ENCODE measurements at places on chromosomes 1 and 21.

DNA sequence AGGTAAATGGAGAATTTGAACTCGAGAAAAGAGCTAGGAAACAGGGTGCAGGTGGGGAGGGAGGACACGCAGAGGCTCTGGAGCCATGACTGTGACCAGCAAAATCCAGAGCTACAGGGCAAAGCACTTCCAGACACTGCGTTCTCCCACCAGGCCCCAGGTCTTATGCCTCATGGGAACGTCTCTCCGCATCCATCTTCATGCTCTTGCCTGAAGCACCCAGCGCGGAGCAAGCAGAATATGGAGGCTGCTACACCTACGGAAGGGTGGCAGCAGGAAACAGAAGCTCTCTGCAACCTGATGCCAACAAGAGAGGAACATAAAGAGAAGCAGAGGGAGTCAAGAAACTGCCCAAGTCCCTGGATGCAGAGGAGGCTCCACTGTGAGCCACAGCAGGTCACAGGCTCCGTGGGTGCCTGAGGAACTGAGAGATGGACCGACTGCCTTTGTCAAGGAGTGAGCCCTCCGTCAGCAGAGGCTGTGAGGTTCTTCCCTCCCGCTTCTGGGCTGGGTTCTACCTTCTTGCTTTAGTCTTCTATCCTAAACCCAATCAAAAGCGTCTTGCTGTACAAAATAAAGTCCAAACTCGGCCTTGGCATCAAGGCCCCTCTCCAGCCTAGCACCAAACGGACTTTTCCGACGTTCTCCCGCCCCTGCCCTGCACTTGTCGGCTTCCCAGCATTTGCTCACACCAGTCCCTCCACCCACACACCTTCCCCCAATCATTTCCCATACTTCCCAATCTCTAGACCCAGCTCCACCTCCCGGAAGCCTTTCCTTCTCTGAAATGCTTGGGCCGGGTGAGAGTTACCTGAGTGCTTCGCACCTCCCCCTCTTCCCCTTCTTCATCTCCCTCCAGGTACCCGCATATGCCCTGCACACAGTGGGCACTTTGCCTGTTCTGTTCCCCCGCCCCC lies 930 bp downstream of the DHCR24 start:
- DNase-seq, result no peak

- DNase-seq, result no peak
These were observed 370.7 kb upstream of the C1orf174 start for GRCh38 chr1:4270651-4271337.

DNA sequence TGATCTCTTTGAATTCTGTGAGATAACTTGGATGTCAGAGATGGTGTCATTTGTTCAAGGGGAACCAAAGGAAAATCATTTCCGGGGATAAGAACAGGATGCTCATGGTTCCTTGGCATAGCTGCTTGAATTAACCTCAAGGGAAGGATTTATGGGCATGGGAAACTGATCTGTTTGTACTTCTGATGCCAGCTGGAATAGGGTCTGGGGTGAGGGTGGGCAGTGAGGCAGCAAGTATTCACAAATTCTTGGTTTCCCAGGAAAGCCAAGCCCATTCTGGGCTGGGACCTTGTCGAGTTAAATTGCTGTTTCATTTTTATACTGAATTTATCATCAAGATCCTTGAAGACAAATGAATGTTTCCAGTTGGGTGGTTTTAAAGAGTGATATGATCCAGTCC lies 14.1 kb downstream of the INTS3 start:
- no peak for DNase-seq

- DNase-seq, result no peak
These were observed 48.2 kb downstream of the COQ8A start for GRCh38 chr1:226988334-226988666.

DNA sequence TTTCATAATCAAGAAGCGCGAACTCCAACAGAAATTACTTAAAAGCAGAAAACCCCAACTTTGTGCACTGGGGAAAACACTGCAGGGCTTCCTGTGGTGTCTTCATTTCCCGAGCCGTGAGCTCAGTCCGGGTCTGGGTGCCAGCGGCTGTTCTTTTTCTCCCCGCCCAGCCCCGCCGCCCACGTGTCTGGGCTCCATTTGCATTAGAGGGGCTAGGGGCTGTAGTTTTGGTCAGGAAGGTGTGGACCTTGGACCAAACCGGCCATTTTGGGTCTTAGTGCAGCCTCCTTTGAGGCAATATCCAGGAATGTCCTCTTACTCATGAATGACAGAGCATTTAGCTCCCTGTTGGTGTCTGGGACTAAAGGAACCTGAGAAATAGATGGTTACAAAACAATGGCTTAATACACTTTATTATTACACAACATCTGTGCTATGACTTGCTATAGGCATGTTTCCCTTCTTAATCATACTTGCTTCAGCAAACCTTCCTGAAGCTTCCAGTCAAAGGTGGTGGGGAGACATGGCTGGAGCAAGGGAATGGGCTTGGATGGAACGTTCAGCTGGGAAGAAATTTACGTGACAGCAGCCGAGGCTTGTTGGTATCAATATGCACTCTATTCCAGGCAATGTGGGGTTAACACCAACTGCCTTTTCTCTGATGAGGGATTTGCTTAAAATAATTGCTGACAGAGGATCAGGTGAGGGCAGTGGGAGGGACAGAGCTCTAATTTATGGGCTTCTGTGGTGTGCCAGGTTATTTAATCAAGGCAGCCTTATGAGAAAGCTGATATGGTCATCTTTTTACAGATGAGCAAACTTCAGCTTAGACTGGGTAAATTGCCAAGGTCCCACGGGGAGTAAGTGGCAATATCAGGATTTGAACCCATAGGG lies 1.1 kb downstream of the AGTRAP start:
- DNase-seq, result no peak

DNA sequence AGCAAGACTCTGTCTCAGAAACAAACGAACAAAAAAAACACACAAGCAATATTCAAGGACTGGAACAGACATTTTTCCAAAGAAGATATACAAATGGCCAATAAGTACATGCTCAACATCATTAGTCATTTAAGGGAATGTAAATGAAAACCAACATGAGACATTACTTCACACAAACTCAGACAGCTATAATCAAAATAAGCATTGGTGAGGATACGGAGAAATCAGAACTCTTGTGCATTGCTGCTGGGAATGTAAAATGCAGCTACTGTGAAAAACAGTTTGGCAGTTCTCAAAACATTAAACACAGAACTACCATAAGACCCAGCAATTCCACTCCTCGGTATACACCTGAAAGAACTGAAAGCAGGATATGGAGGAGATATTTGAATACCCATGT lies 15.4 kb downstream of the NOL9 start:
- no peak for DNase-seq

DNA sequence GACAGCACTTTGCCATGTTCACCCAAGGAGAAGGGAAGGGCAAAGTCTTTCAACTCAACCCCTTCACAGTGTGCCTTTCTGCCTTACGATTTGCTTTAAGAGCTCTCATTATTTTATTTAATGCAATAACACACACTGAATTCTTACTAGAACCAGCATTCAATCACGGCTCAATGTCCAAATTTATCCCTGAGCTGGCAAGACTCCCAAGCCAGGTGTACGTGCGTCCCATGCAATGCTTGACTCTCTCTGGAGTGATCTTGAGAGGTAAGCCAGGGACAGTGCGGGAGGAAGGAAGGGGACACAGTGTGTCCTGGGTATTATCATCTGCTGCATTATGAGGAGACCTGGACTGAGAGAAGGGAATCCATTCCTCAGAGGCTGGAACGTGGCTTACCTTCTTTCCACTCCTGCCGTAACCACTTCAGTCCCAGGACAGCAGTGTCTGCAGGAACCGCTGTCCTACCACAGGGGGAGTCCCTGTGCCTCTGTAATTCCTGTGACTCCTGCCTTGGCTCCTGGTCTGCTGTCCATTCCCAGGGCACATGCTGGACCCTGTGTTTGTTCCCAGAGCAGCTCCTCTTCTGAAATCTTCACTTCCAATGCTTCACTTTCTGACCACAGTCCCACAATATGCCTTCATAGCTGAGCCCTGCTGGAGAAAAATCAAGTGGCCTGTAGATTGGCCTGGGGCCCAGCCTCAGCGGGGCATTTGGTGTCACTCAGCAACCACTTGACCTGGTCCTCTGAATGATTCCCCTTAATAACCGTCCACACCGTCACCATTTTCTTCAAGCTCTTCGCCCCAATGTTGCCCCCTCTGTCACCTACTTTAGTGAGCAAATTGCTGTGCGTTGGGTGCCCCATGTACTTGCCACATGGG lies 28.6 kb upstream of the STUM start:
- no peak for DNase-seq

- DNase-seq, result no peak
These were observed 58.3 kb downstream of the SIM2 start for GRCh38 chr21:36757196-36757595.

- no peak for DNase-seq
These were observed 88.5 kb upstream of the DAB1 start for GRCh38 chr1:57512386-57512785.

DNA sequence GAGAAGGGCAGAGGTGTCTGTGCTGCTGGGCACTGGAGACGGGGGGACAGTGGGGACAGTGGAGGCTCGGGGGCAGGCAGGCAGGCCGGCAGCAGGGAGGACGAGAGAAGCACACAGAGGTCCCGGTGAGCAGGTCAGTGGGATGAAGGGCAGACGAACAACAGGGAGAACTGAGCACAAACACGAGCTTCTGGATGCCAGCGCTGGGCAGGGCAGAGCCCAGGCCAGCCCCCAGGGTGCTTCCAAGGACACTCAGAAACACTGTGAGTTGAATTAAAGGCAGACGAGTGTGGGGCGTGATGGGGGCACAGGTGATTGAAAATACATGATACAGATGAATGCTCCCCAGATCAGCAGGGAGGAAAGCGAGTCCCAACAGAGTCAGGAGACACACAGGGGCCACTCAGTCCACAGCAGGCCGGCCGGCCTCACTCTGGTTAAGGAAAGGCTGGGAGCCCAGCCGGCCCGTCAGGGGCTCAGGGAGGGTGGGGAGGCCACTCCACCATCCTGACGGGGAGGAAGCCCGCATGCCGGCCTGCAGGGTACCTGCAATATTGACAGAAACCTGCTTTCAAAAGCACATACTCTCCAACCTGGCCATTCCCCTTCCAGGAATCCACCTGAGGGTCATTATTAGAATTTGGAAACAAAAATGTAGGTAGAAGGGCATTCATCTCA lies 14.1 kb downstream of the SLC19A1 start:
- no peak for DNase-seq

GRCh38 chr1:164664127-164664526 lies 105.1 kb downstream of the PBX1 start:
- no peak for DNase-seq

- no peak for DNase-seq
These were observed 85.9 kb downstream of the USP24 start for GRCh38 chr1:55129194-55129728.

GRCh38 chr1:248402748-248403147 lies at the start of gene OR2T1:
OR2T1 (plus strand) TSS chr1:248403048; CDS start chr1:248406148, 3,100 bp downstream.
- DNase-seq, result no peak

- DNase-seq, result no peak
These were observed 43.1 kb upstream of the COX20 start for GRCh38 chr1:244792188-244792850.

DNA sequence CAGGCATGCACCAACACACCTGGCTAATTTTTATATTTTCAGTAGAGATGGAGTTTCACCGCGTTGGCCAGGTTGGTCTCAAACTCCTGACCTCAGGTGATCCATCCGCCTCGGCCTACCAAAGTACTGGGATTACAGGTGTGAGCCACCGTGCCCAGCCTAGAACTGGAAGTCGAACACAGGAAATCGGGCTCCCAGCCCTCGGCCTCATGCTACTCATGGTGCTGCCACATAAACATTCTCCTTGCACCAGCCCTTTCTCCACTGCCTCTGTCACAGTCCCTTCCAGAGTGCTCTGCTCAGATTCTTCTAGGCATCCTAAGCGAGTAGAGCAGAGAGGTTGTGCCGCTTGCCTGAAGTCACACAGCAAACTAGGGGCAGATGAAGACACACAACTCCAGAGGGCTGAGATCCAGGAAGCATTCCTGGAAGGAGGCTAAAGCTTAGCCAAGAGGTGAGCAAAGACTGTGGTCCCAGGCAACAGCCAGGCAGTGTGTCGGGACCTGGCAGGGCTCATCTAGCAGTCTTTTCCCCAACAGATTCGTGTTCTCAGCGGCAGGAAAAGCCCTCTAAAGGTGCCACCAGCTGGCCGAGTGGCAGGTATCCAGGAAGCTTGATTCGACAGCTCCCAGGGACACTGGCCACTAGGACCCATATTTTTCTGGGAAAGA lies 29.6 kb upstream of the NPPB start:
- no peak for DNase-seq

- DNase-seq, result no peak
These were observed 12.4 kb downstream of the LMNA start for GRCh38 chr1:156126630-156127534.

DNA sequence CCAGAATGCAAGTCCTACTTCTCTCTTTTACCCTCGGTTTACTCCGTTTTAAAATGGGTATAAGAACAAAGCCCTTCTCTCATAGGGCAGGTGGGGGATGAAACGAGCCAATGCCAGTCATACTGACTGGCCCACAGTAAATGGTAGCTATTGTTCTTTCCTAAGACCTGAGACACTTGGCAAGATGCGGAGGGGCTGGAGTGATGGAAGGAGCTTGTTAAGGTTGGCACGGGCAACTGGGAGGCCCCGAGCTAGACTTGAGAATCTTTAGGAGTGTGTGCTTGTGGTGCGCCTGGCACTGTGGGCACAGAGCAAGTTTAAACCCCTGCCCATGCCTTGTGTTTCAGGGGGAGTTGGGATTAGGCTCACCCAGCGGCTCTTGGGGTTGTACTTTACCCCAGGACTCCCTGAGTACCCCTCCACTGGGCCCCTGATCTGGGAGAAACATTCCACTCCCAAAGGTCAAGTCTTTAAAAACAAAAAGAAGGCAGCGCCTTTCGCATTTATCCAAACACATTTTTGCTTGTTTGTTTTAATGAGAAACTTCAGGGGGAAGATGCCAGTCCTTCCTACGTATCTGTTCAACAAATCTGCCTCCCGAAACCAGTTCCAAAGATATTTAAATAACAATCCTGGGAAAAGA lies 240.6 kb upstream of the TMEM51 start:
- DNase-seq, result no peak

DNA sequence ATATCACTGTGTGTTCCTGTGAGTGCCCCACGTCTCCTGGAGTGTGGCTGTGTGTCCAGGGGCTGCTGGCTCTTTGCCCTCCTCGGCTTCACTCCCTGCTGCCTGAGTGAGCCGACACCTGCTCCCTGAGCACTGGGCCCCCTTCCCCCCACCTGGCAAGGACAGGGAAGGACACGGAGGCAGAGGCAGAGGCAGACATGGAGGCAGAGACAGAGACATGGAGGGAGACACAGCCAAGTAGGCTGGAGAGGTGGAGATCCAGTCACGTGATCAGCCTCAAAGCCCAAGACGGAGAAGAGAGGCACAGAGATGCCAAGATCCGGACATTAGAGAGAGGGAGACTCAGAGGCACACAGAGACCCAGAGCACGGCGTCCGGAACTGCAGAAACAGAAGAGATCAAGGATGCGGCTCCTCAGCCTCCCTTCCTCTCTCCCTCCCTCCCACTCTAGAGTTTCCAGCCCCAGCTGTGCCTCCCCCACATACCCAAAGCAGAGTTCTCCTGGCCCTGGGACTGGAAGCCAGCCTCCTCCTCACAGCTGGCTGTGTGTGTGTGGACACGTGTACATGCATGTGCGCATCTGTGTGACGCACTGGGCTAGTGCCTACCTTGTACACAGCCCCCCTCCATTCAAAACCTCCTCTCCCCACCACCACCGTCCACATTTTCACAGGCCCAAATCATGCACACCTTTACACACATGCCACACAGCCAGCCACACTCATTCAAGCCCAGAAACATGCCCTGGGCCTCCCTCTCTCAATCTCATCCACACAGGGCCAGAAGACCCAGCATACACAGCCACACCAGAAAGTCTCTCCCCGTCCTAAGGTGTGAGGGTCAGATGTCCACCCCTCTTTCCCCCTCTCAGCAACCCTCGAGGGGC lies 39.1 kb upstream of the WASF2 start:
- no peak for DNase-seq

GRCh38 chr1:94385308-94385929 lies 32.8 kb upstream of the ABCD3 start:
- no peak for DNase-seq

All from esophagus squamous epithelium (tissue), 5 donors.